Tracheal epithelial cell (primary cell): ENCODE measurements at places on chromosomes 1 and 21. TPM values are rescaled to one million over a fixed set of nuclear protein-coding genes. Genes with fewer than 3 reads are reported as not detected.

ASAP3 gene
- total RNA-seq = 4.0 and 13.7 TPM in 2 replicates

HTR6 gene
- not detected in 2 replicates for total RNA-seq

DCST1 gene
- 0.21 TPM in 1 of 2 replicates, not detected in the other for total RNA-seq

ANKRD35 gene
- total RNA-seq = 0.24 and 2.6 TPM in 2 replicates

DYNLT4 gene
- total RNA-seq = 0.24 TPM in 1 of 2 replicates, not detected in the other

OR2G6 gene
- not detected in 2 replicates for total RNA-seq

ACTL8 gene
- total RNA-seq = not detected in 2 replicates

DNAJC6 gene
- 1.3 and 3.9 TPM in 2 replicates for total RNA-seq

F11R gene
- 385 and 410 TPM in 2 replicates for total RNA-seq

NUF2 gene
- total RNA-seq = 0.21 and 2.7 TPM in 2 replicates

ANGPTL7 gene
- total RNA-seq = 1.2 TPM in 1 of 2 replicates, not detected in the other

ANGEL2 gene
- total RNA-seq = 22.7 and 35.0 TPM in 2 replicates

C1orf185 gene
- not detected in 2 replicates for total RNA-seq

C1orf94 gene
- 0.24 TPM in 1 of 2 replicates, not detected in the other for total RNA-seq

VPS45 gene
- total RNA-seq = 18.8 and 19.8 TPM in 2 replicates

CFHR5 gene
- total RNA-seq = not detected in 2 replicates
